ENCODE measurements at places on chromosomes 7 and 10.

- no peak for DNase-seq
These were observed 52.2 kb upstream of the SEC61G start for GRCh38 chr7:54811041-54811845.

GRCh38 chr7:44046321-44047061 is 2.0 kb downstream of the DBNL start:
- no peak for DNase-seq

DNA sequence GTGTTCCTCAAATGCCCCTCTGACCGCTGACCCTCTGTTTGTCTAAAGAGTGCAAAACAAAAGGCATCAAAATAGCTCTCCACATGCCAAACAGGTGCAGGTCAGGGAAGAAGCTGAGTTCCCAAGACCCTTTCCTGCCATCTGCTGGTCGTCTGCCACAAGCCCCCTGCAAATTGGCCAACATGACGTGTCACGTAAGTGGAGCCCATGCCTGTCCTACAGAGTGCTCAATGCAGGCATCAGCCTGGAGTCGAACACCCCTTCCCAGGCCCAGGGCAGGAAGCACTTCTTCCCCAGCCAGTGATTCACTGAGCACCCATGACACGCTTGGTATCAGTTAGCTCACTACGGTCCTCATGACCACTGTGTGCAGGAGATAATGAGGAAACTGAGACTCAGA is 14.1 kb downstream of the TMEM72 start:
- peak; percentile 91 for DNase-seq

- peak; percentile 45 for DNase-seq
These were observed 1.2 kb downstream of the AGAP3 start for GRCh38 chr7:151087245-151088018.

- DNase-seq = no peak
These were observed 12.2 kb downstream of the BHLHA15 start for GRCh38 chr7:98223351-98223897.

DNA sequence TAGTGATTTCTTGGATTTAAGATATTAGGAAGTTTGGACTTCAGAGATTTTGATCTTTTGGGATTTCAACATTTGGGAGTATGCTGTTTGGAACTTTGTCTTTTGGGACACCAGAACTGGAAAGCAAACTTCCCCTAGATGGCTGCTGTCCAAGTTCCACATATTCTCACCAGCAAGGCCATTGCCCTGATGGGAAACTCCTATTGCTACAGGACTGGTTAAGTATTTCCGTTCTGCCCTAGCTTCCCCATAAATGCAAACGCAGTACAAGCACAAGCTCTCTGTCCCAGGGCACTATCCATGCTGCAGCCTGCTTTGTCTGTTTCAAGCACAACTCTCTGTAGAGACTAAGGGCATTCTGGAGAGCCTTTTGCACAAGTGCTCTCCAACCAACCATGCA is 79.3 kb upstream of the SLC25A13 start:
- DNase-seq = no peak

DNA sequence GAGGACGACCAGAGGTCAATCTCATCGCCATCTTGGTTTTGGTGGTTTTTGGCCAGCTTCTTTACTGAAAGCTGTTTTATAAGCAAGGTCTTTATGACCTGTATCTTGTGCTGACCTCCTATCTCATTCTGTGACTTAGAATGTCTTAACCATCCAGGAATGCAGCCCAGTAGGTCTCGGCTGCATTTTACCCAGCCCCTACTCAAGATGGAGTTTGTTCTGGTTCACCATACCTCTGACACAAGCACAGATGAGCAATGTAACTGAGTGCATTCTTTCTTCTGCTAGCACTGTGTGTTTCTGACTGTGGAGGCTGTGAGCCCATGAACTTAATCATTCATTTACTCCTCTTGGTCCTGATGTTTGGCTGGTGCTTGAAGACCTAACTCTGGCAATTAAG is 794.5 kb upstream of the CELF2 start:
- DNase-seq = no peak

DNA sequence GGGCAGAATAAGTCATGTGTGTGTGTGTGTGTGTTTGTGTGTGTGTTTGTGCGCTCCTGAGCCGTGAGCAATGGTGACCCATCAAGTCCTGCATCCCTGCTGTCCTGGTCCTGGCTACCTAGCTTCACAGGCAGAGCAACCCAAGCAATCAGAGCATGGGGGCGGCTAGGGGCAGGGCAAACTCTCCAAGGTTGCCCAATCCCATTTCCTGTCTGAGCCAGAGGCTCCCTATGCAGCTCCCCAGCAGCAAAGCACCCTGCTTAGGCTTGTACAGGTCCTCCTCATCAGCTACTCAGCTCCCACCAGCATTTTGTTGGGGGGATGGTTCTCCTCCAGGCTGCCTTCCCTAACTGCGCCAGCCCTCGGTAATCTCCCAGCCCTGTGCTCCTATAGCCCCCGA is 31.1 kb upstream of the CRHR2 start:
- DNase-seq = no peak

- no peak for DNase-seq
These were observed 14.9 kb downstream of the PFKFB3 start for GRCh38 chr10:6217611-6218010.

DNA sequence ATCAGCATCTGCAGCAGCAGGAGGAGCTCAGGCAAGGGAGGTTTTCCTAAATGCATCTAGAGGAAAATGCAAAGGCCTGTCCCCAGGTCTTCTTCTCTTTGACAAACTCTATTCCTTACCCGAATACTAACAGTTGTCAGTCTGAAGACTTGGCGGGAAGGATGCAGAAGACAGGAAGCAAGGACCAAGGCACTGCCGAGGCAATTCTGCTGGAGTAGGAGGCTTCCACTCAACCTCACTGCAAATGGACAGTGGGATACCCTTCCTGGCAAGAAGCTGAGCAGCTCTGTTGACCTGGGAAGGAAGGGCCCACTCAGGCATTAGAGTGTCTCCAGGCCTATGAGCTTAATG is 373.0 kb downstream of the CCSER2 start:
- no peak for DNase-seq

DNA sequence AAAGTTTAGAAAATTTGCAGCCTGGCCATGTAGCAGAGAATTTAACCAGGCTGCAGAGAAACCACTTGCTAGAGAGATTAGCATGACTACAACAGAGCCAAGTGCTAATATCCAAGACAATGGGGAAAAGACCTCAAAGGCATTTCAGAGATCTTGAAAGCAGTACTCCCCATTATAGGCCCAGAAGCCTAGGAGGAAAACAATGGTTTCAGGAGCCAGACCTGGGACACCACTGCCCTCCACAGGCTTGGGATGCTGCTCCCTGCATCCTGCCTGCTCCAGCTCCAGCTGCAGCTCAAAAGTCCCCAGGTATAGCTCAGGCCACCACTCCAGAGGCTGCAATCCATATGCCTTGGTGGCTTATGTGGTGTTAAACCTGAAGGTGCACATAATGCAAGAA is 101.5 kb upstream of the TMEM72 start:
- peak; percentile 91 for DNase-seq

DNA sequence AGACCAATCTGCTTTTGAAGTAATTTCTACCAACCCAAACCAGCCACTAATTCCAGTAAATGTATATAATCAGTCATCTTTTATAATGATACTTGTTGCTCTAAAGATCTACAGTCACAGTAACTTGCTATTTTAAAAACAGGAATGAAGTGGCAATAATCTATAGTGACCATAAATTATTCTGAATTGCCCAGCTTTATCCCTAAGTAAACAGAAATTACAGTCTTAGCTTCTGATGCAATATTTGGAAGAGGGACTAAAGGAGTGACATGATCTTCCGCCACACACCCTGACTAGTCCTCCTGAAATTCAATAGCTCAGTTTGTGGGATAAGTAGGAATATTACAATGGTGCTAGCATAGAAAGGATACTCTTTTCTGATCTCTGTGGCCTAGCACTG is 96.1 kb downstream of the ATE1 start:
- no peak for DNase-seq

GRCh38 chr10:44725404-44725803 is 185.7 kb upstream of the TMEM72 start:
- no peak for DNase-seq

DNA sequence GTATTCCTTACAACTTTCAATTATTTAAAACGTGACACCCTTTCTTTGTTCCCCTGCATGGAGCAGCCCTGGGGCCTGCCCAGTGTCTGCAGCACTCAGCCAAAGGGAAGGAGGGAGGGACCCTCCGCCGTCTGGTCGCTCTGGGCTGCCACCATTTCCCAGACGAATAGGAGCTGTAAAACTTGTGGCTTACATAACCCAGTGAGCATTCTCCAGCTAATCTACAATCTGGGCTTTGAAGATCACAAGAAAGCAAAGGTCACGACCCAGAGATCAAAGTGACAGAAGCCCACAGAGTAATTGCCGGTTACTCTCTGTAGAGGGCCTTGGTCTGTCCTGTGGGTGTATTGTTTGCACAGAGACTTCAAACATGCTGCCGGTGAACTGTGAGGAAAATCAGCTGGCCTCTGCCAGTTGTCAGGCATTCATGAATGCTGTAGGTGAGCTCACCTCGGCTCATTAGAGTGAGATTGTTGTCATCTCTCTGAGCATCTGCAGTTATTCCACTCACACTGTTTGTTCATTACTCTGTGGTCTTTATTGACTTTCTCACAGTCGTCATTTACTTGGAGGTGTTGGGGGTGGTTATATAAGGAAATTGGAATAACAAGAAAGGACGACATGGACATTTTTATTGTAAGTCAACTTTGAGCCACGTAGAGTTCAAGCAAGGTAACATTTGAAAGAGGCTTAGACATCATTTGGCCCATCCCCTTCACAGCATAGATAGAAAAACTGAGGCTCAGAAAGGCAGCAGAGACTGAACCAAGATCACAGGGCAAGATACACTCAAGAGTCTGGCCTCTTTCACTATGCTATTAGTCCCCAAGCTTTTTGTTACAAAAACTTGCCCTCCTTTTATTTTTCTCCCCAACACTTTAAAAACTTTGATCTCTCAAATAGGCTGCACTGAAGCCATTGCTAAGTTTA is 619.8 kb downstream of the LRMDA start:
- peak; percentile 99 for DNase-seq

GRCh38 chr7:3937605-3938004 is 636.6 kb downstream of the SDK1 start:
- no peak for DNase-seq

GRCh38 chr10:29804025-29804852 is 169.5 kb upstream of the SVIL start:
- DNase-seq = no peak

GRCh38 chr7:6438427-6438826 is 9.3 kb downstream of the DAGLB start:
- DNase-seq = no peak

GRCh38 chr7:114934713-114935112 is 12.8 kb downstream of the MDFIC start:
- DNase-seq = no peak

- DNase-seq = peak; percentile 88
These were observed 106.9 kb upstream of the GPR26 start for GRCh38 chr10:123559066-123559822.

GRCh38 chr10:119281581-119282071 is 74.3 kb downstream of the GRK5 start:
- DNase-seq = no peak

GRCh38 chr10:48536916-48537890 is 67.7 kb downstream of the ARHGAP22 start:
- peak; percentile 71 for DNase-seq

- no peak for DNase-seq
These were observed 13.6 kb downstream of the FAM3C start for GRCh38 chr7:121382473-121382872.

GRCh38 chr7:108403597-108404217 is 52.5 kb downstream of the NRCAM start:
- no peak for DNase-seq

DNA sequence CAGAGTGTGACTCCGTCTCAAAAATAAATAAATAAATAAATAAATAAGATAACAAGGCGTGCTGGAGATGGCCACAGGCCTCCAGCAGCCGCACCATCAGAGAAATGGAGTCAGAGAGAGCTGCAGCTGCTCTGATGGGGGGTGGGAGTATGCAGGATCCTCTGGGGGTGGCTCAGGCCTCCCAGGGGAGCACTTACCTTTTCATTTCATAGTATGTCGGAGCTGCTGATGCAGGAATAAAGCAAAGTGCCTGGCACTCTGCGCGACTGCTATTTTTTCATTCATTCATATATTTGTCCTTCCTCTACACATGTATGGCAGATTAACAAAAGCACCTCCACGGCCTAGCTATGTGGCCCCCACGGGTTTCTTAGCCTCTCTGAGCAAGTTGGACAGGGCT is 175.9 kb downstream of the CUX1 start:
- DNase-seq = no peak

GRCh38 chr10:72637398-72637857 is 11.5 kb upstream of the MICU1 start:
- DNase-seq = peak; percentile 26

GRCh38 chr10:102752934-102753664 is 9.4 kb downstream of the WBP1L start:
- peak; percentile 75 for DNase-seq

DNA sequence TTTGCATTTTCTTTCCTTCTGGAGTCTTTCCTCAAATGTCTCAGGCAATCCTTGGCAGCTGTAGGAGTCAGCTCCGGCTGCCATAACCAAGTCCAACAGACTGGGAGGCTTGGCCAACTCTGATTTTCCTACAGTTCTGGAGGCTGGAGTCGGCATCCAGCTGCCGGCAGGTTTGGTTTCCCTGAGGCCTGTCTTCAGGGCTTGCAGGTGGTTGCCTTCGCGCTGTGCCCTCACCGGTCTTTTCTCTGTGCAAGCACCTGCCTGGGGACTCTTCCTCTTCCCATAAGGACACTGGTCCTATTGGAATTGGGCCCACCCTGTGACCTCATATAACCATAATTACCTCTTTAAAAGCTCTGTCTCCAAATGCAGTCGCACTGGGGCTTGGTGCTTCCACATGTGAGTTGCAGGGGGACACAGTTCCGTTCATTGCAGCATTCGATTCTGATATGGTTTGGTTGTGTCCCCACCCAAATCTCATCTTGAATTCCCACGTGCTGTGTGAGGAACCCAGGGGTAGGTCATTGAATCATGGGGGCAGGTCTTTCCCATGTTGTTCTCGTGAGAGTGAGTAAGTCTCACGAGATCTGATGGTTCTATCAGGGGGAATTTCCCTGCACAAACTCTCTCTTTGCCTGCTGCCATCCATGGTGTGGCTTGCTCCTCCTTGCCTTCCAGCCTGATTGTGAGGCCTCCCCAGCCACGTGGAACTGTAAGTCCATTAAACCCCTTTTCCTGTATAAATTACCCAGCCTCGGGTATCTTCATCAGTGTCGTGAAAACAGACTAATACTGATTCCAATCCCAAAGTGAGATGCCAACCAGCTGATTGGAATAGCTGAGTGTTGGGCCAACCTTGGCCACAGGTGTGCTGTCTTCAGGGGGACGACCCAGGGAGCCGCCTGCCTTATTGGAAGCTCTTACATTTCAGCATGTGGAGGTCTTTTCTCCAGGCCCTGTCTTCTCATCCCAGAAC is 7.9 kb downstream of the GALNTL5 start:
- DNase-seq = no peak

- DNase-seq = no peak
These were observed 81.9 kb upstream of the BTBD16 start for GRCh38 chr10:122189185-122189584.

- no peak for DNase-seq
These were observed 190.8 kb downstream of the ADRA2A start for GRCh38 chr10:111267673-111268072.

GRCh38 chr10:51137756-51138529 is 63.7 kb downstream of the PRKG1 start:
- DNase-seq = no peak

- no peak for DNase-seq
These were observed 17.5 kb downstream of the AHR start for GRCh38 chr7:17315974-17316373.

All from ELF-1 (cell line).